AG08395 (cell line): ENCODE measurements at places on chromosomes 3 and 15.

- no peak for DNase-seq
These were observed 77.7 kb upstream of the RGMA start for GRCh38 chr15:93166675-93167074.

DNA sequence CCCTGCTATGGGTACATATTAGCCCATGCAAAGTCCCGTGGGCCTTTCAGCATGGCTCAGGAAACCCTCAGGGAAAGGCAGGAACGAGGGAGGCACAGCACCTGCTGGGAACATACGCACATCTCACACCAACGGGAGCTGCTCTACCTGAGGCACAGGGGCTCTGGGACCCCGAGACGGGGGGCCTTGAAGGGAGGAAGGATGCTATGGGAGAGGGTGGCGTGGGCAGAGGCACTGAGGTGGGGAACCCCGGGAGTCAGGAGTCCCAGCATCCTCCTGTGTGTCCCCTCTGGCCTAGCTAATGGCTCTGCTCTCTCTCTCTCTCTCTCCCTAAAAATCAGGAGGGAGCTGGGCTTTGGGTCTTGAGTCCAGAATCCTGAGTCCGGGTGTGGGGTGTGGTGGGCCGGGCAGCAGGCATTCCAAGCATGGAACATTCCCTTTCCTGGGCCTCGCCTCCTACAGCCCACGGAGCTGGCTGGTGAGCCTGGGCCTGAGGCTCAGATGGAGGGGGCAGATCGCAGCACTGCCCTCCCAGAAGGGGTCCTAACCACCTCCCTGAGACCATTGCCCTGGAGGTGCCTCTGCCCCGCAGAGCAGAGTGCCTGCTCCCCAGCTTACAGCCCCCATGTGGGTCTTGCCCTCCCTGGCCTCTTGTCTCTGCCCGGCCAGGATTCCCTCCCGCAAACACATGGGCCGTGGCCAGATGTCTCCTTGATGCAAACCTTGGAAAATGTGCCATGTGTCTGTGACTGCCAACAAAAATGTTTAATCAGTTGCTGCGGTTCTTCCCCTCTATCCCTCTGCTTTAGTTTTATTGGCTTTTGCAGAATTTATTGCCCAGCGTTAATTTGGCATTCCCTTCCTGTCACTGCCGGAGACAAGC lies 101.6 kb downstream of the TMEM266 start:
- DNase-seq: no peak

DNA sequence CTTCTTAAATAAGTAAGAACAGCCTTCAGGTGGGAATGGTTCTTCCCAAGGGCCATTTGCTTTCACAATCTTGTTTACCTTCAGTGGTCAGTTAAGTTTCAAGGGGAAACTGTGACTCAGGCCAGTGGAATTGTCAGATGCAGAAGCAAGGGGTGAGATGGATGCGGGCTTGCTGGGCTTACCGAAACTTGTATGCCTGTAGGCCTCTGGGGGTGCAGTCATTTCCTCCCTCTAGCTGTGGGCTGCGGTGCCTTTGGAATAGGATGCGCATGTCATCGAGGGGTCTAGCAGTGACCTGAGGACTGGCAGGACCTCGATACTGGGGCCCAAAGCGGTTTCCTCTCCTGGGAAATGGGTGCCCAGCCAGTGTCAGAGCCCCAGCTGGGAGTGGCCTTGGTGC lies 121.6 kb downstream of the EEFSEC start:
- peak; percentile 58 for DNase-seq

GRCh38 chr3:48784426-48785120 lies 63.1 kb downstream of the PRKAR2A start:
- DNase-seq: no peak

DNA sequence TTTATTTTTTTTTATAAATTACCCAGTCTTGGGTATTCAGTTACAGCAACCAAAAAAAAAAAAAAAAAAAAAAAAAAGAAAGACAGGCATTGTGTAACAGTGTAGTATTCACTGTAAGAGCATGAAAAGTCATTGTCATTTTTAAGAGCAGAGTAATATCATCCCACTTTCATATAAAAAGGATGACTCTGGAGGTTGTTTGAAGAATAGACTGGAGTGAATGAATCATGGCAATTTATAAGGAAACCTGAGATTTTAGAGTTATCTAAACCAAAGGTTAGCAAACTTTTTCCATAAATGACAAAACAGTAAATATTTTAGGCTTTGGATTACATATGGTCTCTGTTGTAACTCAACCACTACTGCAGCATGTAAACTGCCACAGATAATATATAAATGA lies 794.9 kb downstream of the NTRK3 start:
- no peak for DNase-seq

DNA sequence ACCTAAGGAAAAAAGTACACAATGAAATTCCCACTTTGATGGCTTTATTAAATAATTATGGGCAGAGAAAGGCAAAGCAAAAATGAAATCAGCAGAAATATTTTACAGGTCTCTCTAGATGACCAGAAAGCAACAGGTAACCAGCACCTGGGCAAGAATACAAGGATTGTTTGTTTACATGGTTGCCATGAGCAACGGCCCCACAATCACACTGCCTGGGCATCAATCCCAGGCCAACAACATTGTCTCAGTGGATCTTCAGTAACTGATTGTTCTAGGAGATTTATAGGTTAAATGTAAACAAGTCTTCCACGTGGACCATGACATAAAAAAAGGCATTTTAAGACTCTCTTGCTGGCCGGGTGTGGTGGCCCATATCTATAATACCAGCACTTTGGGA lies 82.6 kb downstream of the PDZRN3 start:
- no peak for DNase-seq

DNA sequence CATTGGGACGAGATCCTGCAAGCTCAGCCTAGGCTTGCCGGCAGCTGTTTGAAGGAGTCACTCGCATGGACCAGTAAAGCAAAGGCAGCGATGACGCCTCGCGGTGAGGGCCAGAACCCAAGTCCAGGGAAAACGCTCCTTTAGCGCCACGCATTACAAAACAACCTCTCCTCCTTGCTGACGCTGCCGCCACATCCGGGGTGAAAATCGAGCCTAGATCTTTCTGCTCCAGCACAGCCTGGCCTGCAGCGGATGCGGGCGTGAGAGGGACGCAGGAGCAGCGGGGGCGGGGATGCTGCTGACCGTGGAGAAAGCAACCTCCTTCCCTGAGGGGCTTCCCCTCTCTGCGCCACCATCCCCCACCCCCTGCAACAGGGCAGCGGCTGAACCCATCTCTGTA lies 46.7 kb downstream of the CASR start:
- no peak for DNase-seq

- DNase-seq: peak; percentile 90
These were observed 185.6 kb downstream of the FAM43A start for GRCh38 chr3:194871143-194871863.

- DNase-seq: no peak
These were observed 83.1 kb upstream of the VEPH1 start for GRCh38 chr3:157586293-157586692.
